Omental fat pad (tissue), 4 donors: ENCODE measurements at places on chromosomes 2 and 18. TPM values are rescaled to one million over a fixed set of nuclear protein-coding genes. Genes with fewer than 3 reads are reported as not detected.

The RAD51AP2 gene
- not detected for total RNA-seq

The ZNF532 gene
- 73.6 TPM for total RNA-seq

The EIPR1 gene
- 19.3 TPM for total RNA-seq

The UGT1A4 gene
- not detected for total RNA-seq

The NYAP2 gene
- not detected for total RNA-seq

The GPBAR1 gene
- total RNA-seq = 74.0 TPM

The TUBB8B gene
- total RNA-seq = not detected

The LCLAT1 gene
- total RNA-seq = 7.2 TPM

The STARD6 gene
- total RNA-seq = not detected

The IGFBP5 gene
- 852 TPM for total RNA-seq

The DSG2 gene
- total RNA-seq = 36.5 TPM

The GREB1 gene
- total RNA-seq = 2.9 TPM

DNA sequence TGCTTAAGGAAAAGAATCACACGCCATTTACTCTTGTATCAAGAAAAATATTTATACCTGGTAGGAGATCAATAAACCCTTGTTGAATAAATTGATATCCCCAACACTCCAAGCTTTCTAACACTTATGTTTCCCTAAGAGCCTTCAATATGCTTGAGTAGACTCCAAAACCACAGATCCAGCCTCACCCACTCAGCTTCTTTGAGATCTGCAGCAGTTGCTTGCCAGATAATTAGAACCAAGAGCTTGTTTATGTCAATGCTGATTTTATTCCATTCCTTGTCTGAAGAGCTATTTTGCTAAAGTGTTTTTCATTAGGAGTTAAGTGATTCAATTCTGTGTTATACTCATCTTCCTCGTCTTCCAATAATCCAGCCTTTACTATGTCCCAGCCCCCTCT lies 26.3 kb upstream of the CRIM1 start:
- DNase-seq = no peak

DNA sequence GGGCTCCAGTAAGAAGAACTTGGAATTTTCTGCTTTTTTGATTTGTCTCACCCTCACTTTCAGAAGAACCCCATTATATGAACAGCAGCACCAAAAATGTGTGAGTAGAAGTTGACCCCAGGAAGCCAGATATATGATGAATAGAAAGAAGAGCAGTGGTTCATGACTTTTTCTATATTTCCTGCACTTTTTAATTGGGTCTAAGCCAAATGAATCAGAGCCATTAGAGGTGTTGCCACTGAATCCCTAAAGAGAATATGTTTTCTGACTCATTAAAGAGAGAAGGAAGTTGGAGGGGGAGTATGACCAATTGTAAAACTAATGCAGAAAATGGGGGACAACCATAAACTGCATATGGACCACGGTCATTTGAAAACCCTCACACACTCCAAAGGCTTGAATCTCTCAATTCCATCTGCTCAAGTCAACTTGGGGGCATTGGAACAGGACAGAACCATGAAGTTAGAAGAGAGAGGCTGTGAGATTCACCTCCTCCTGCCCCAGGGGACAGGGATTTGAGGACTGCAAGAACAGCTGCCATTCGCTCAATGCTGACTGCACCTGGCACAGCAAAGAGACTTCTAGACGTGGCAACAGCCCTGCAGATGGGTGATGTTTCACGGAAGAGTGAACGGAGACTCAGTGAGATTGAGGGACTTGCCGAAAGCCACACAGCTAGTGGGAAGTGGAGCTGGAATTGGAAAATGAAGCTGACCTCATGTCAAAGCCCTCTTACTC lies 3.0 kb downstream of the DAPL1 start:
- DNase-seq = no peak

- DNase-seq = no peak
Observed at GRCh38 chr2:61633250-61633649, 95.1 kb upstream of the XPO1 start.

- no peak for DNase-seq
Observed at GRCh38 chr2:16202266-16203020, 262.1 kb downstream of the MYCN start.

DNA sequence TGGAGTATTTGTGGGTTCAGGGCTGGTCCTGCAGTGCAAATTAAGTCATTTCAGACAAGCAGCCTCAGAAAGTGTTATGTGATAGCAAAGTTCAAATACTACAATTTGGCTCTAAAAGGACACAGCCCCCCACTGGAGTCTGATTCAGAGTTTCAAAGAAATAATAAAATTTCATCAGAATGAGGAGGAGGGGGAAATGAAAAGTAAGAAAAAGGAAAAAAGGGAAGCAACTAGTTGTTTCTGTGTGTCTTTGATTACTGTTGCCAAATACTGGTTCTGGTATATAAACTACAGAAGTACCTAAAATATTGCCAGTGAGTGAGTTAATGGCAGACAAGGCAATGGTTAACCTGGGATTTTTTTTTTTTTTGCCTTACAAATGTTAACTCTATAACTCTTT lies 773.9 kb downstream of the BCL11A start:
- DNase-seq = no peak

DNA sequence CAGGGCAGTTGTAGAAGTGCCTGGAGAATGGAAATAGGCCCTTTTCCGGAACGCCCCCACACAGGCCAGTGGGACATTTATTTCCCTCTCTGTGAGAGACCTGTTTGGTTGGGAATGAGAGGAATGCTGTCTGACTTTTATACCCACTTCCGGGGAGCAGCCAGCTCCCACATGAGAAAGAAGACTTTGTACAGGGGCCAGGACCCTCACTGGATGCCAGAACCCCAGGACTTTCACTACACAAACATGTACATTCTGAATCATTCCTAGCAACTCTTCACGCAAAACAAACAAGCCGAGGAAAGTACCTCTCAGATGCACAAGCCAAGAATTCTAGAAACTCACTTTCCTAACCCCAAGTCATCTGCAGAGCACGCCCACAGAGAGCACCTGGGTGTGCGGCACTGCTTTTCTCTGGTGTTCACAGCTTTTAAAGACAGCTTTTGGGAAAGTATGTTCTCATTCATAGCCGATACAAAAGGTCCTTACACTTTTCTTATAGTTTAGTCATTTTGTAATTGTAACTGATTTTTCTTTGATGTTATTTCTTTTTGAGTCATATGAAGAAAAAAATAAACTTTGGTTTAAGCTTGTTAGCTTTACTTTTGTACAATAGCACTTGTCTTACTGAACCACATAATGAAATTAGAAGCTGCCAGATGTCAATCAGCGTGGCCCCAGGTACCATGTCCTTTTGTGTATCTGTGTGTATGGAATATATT lies 856.1 kb upstream of the ID2 start:
- no peak for DNase-seq

- no peak for DNase-seq
Observed at GRCh38 chr2:240259924-240260529, 119.6 kb upstream of the OTOS start.

- DNase-seq = no peak
Observed at GRCh38 chr2:29155578-29155977, 40.4 kb downstream of the CLIP4 start.

DNA sequence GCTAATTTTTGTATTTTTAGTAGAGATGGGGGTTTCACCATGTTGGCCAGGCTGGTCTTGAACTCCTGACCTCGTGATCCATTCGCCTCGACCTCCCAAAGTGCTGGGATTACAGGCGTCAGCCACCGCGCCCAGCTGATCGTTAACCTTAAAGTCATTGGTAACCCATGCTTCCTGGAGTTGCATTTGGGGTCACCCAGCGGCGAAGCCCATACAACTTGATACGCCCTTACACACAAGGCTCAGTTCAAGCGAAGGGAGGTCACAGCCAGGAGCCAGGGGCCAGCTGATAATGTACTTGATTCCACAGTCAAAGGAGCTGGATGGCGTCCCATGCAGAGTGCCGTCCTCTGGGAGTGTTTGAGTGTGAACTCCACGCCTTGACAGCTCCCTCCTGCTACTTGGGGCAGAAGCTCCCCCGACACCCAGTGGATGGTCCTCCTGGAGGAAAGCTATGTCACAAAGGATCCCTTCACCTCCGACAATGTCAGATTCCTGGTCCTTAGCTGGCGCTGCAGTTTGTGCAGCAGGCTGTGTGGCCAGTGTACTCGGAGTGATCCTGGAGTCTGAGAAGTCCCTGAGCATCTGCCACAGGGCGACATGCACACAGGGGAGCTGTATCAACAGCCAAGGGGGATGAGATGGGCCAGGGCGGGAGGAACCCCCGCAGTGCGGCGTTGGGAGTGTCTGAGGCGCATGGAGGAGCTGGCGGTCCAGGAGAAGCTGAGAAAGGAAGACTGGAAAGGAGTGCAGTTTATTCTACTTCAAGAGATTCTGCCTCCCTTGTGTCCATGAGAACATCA lies 7.9 kb downstream of the CLHC1 start:
- DNase-seq = no peak

DNA sequence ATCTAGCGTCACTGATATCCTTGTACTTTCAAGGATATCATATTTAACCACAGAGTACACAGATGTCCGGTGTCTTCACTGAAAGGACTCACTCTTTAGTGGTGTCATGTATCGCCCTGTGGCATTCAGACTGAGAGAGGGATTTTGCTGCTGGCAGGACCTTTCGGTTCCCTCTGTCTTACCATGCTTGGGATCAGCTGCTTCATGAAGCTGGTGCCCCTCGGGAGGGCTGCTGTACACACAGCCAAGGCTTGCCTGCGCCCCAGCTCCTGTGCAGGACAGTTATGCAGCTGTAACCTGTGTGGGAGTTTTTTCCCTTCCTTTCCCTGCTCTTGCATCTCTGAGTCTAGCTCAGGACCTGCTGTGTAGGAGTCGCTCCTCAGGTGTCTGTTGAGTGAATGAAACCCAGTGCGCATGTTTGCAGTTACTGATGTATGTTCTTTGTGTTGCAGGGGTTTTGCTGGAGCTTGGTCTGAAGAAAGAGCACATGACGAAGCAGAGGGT lies 64.4 kb downstream of the GREB1 start:
- DNase-seq = no peak

GRCh38 chr2:85453571-85453970 lies 35.1 kb downstream of the SH2D6 start:
- DNase-seq = no peak

- no peak for DNase-seq
Observed at GRCh38 chr2:32278478-32278853, 762 bp downstream of the YIPF4 start.

GRCh38 chr2:52127527-52127926 lies 1095.6 kb upstream of the NRXN1 start:
- no peak for DNase-seq
